ENCODE measurements at places on chromosomes 12 and 14.
A peak's percentile ranks its signal among the peaks of the same experiment; 100 is the strongest.

DNA sequence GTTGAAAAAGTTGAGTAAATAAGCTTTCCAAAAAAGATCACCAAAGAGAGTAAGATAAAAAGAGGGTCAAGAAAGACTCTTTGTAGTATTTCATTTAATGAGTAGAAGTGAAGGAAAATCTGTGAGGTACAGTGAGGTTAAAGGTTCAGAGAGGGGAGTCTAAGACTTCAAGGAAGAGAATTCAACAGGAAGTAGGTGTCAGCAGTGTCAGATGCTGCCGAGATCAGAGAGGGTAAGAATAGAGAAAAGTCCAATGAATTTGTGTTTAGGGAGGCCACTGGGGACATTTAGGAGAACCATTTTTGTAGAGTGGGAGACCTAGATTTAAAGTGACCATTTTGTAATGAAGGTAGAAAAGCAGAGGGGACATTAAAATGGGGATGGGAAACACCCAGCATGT, 71.6 kb upstream of the KRAS start:
- DNase-seq = no peak

- no peak for DNase-seq
Measured at GRCh38 chr12:124820199-124820598, 43.5 kb downstream of the SCARB1 start.

DNA sequence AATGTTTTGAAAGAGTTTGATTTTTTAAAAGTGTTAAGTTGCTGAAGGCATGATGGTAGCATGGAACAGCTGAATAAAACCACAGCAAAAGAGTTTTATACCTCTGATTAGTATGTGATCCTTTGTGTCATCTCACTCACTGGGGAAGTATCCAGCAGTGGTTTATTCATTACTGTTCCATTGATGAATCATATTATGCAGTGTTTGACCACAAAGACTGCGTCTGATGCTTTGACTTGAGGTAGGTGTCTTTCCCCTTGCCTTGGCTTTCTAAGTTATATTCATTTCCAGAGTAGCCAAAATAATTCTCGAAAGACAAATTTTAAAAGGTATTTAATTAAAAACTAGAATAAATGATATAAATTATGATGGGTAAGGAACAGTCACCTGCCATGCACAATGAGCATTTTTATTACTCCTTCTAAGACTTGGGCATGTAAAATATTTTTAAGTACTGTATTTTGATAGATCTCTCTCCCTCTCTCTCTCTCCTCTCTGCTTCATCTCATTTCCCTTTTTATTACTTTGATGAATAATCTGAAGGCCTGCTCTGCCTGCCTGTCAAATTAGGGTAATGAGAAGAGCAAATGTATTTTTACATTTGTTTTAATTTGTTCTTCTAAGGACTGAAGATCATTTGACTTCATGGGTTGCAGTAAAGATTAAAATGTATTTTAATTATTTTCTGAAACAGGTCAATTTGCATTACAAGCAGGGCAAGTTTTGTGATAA, 164.9 kb downstream of the NAV3 start:
- DNase-seq = no peak

- DNase-seq = peak; percentile 26
Measured at GRCh38 chr12:51846911-51847642, 1.4 kb downstream of the FIGNL2 start.

GRCh38 chr12:120537856-120538220, 3.7 kb downstream of the RNF10 start:
- no peak for DNase-seq

DNA sequence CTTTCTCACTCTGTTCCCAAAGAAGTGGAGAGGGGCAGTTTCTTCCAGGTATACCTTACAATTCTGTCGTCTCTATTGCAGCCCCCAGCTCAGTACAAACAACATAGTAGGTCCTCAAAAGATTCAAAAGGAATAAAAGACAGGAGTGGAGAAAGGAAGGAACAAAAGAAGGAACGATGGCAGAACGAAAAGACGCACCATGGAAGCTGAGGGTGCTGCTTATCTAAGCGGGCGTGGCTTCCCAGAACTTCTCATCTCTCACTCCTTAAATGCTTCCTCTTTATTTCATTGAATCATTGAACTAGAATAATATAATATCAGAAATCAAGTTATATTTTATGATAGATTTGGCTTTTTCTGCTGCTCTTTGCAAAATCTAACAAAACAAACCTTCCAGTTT, 13.7 kb upstream of the LTA4H start:
- no peak for DNase-seq

GRCh38 chr12:104376650-104377513, 73.3 kb downstream of the EID3 start:
- DNase-seq = no peak

- DNase-seq = no peak
Measured at GRCh38 chr12:118645219-118645618, 268.9 kb downstream of the SUDS3 start.

- DNase-seq = no peak
Measured at GRCh38 chr12:109452489-109452888, 24.6 kb downstream of the KCTD10 start.

GRCh38 chr12:74983917-74984316, 225.7 kb downstream of the KCNC2 start:
- no peak for DNase-seq

DNA sequence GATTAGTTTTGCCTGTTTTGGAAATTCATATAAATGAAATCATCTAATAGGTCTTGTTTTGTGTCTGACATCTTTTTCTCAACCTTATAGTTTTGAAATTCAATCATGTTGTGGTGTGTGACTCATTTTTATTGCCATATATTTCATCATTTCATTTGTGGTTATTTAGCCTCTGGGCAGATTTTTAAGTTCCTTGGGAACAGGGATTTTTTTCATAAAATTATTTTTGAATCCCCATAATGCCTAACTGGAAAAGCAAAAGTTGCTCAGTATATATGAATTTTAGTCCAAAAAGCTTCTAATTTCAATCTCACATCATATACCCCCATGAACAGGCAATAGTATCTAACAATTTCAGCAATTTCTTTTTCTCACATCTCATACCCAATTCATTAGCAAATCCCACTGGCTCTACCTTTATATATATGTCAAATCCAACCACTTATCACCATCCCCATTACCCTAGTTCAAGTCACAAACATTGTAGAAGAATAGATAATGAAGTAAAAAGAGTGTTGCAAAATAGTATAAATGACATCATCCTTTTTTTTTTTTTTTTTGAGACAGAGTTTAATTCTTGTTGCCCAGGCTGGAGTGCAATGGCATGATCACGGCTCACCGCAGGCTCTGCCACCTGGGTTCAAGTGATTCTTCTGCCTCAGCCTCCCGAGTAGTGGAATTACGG, 2.6 kb upstream of the OR6J1 start:
- DNase-seq = no peak

DNA sequence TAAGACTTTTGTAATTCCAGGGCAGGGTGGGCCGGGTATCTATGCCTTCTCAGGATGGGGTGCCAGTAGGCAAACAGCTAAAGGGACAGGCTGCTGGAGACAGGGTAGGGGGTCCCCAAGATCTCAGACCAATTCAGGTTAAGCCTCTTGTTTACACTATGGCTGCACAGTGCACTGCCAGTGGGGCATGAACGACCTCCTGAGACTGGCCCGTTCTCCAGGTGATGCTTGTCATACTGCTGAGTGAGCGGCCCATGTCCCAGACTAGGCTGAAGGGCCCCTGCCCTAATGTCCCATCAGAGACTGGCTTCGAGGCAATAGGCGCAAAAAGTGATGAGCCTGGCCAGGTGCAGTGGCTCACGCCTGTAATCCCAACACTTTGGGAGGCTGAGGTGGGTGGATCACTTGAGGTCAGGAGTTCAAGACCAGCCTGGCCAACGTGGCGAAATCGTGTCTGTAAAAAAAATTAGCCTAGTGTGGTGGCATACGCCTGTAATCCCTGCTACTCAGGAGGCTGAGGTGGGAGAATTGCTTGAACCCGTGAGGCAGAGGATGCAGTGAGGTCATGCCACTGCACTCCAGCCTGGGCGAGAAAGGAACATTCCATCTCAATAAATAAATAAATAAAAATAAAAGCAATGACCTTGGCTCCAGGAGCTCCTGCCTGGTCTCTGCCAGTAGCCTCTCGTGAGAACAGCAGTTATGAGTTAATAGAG, 12.6 kb downstream of the SLC25A29 start:
- DNase-seq = no peak

GRCh38 chr14:88908216-88908615, 83.8 kb downstream of the TTC8 start:
- no peak for DNase-seq
